ENCODE measurements at places on chromosomes 5 and 9.

- DNase-seq = no peak
These were observed 26.9 kb downstream of the SMC2 start for GRCh38 chr9:104121022-104121421.

- peak; percentile 87 for DNase-seq
These were observed 9.9 kb upstream of the GRHPR start for GRCh38 chr9:37412431-37413151.

- no peak for DNase-seq
These were observed 37.6 kb downstream of the SYK start for GRCh38 chr9:90839183-90839728.

DNA sequence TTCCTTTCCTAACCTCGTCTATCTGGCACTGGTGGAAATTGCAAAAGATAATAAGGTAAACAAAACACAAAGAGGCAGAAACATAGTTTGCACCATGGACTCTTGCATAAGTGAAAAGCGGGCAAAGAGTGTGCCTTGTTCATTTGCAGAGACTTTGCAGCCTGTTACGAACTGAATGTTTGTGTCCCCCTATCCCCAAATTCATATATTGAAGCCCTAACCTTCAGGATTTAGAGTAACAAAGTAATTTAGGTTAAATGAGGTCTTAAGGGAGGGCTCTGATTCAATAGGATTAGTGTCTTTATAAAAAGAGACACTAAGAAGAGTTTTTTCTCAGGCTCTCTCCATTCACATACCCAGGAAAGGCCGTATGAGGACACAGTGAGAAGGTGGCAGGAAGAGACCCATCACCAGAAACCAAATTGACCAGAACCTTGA lies 52.1 kb upstream of the FAM169A start:
- DNase-seq = no peak

GRCh38 chr5:96280946-96281393 lies 152.1 kb downstream of the PCSK1 start:
- no peak for DNase-seq
